Trophoblast cell (in vitro differentiated cells and primary cell): ENCODE measurements at places on chromosomes 16 and 17.

DNA sequence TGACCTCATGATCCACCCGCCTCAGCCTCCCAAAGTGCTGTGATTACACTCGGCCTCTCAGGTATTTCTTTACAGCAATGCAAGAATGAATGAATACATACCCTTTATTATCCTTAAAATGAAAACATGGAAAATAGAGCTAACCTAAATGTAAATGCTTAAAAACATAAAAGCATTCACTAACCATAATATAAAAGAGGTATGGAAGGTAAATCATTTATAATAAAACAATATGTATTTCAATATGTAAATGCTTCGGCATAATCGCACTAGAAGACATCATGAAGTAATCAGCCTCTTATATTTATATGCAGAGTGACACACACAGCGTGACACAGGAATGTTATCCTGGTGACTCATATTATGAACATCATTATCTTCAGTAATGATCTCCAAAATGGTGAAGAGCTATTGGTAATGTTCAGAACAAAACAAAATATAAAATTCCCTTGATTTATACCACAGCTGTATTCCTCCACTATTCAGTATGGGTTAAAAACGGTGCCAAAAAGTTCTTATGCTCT lies 53.9 kb downstream of the AIPL1 start:
- no peak for DNase-seq

DNA sequence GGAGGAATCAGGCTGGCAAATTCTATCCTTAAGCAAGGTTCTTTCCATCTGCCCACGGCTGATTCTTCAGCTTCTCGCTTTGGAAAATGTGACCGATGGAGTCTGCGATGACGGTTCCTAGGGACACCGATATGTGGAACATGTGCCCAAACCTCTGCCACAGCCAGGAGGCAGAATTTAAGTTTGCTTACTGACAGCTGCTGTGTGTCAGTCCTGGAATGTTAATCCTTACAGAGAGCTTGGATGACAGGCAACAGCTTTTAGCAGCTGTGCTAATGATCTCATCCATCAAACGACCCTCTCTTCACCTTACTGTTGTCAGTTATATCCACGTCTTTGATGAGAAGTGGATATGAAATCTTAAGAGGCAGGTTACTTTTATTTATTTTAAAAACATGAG lies 11.4 kb upstream of the MYH13 start:
- DNase-seq = no peak

- DNase-seq = no peak
Observed at GRCh38 chr16:29663016-29663806, at the start of gene SPN. SPN (plus strand) TSS chr16:29663247; CDS start chr16:29663729, 482 bp downstream.

DNA sequence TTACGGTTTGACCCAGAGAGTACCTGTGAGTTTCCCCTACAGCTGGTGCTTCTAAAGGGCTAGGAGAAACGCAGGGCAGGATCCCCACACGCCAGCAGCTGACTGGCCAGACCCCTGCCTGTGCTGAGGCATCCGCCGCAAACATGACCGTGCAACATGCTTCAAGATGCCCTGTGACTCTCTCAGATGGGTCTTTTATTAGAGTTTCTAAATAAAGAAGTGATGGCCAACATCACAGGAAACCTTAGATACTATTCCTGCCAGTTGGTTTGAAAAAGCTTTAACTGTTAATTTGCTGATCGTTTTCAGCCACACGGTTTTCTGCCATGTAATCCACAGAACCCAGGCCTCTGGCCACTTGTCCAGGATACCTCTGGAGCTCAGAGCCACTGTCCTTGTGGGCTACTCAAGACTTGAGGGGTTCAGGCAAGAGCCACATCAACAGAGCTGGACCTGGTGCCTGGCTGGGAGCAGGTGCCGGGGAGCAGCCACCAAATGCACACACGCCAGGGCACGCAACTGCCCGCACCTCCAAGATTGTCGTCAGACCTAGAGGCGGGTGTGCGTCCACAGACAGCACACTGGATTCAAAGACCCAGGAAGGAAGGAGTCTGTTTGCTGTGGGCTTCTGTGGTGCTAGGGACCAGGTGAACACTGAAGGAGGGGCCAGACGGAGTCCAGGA lies 118.4 kb downstream of the ZNF778 start:
- no peak for DNase-seq

DNA sequence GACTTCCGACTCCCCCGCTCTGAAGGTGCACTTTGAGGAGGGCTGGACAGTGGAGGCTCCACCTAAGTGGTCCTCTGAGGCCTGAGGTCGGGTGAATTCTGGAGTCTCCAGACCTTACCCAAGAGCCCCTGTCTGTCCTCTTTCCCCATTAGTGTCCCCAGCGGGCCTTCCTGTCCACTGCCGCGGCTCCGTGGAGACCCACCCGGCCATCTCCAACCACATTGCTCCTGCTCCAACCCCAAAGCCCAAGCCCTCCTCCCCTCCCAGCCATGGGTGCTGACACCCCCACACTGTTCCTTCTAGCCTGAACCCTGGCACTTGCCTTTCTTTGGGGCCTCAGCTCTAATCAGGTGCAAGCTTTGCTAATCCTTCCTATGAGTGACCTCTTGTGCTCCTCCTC lies 283.1 kb upstream of the TNRC6C start:
- DNase-seq = no peak

GRCh38 chr16:46903255-46903905 lies 19.2 kb downstream of the GPT2 start:
- no peak for DNase-seq

- DNase-seq = no peak
Observed at GRCh38 chr16:86580063-86580790, 1.9 kb downstream of the FOXL1 start.

DNA sequence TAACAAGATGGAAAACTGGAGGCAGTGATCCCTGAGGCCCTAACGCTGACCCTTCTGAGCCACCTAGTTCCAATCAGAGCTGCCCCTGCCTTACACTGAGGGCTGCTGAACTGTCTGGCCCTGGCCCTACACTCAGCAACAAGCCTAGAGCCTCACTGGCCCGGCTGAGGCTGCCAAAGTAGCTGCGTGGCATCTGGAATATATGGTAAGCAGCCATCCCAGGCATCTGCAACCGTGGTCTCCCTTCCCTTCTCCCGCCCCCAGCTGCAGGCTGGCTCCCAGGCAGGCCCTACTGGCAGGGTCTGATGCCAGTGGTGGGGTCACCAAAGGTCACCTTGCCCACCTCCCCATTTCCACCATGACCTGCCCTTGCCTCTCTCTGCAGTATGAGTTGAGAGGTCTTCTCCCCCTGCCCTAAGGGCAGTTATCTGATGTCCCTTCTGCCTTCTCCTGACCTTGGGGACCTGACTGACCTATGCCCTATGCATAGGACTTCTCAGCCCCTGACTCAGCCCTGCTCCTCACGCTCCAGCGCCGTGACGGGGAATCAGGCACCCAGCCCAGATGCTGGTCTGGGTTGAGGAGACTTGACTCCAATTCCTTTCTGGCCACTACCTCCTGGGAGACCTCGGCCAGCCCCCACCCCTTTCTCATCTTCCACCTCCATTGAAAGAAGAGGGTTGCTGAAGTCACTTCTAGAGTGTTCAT lies 45.3 kb downstream of the CPNE2 start:
- DNase-seq = no peak

DNA sequence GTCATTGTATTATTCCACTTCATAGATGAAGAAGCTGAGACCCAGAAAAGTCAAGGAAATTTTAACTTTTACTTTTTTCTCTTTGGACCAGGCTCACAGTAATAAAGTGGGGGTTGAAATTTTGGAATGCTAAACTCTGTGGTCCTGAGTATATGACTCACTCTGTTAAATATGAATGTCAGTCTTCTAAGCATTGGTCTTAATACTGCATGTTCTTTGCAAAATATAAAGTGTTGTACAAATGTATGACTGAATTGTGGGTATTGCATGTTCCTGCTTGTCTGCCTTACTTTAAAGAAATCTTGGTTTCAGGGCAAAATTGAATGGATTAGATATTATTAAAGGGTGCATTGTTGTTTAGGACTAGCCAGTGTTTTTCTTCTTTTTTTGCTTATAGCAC lies 950.8 kb upstream of the GOT2 start:
- no peak for DNase-seq

GRCh38 chr16:57235128-57236021 lies 9.7 kb upstream of the ARL2BP start:
- DNase-seq = no peak
